Cerebellum (tissue), 4 donors: ENCODE measurements at places on chromosomes 4 and X.

DNA sequence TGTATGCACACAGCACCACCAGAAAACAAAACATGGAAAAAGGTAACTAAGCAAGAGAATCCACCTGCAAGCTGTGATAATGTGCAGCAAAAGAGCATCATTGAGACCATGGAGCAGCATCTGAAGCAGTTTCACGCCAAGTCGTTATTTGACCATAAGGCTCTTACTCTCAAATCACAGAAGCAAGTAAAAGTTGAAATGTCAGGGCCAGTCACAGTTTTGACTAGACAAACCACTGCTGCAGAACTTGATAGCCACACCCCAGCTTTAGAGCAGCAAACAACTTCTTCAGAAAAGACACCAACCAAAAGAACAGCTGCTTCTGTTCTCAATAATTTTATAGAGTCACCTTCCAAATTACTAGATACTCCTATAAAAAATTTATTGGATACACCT is 90.2 kb downstream of the TET2 start:
- no peak for DNase-seq

DNA sequence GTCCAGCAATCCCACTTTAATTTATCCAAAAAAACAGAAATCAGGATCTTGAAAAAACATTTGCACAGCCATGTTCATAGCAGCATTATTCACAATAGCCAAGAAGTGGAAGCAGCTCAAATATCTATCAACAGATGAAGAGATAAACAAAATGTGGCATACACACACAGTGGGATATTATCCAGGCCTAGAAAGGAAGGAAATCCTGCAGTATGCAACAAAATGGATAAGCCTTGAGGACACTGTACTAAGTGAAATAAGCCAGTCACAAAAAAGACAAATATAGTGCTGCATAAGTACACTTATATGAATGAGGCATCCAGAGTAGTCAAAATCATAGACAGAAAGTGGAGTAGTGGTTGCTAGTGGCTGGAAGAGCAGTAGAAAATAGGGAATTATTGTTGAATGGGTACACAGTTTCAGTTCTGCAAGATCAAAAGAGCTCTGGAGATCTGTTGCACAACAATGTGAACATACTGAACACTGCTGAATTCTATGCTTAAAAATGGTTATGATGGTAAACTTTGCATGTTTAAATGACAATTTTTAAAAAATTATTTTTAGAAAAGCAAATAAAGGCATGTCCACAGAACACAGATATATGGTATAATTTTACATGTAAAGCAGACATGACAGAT is 25.6 kb downstream of the CHM start:
- DNase-seq, result no peak

- peak; percentile 90 for DNase-seq
Measured at GRCh38 chrX:54808605-54809483, 1.3 kb downstream of the MAGED2 start.

GRCh38 chr4:11069083-11069482 is 359.6 kb downstream of the HS3ST1 start:
- no peak for DNase-seq

DNA sequence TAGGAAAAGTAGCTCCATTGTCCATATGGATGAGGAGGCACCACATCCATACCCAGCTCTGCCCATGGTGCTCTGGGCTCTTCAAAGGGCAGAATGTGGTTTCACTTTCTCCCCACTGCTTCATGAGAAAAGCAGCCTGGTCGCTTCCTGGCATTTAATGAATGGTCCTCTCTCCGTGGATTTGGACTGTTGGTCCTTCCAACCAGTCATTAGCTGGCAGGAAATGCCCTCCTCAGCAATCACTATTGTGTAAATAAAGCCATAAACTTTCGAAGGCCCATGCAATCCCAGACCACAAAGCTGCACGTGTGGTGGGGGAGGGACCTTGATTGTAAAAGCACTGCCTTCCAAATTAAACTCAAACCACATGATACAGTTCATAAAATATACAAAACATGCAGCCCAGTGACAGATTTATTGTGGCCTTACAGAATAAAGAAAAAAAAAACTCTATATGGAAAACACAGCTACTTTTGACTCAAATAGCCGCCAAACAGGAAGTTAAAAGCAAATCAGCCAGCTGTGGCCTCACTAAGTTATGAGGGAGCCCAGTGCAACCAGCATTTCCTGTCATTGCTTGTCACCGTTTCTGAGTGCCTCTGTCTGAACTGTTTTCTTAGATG is 8.1 kb downstream of the MBNL3 start:
- no peak for DNase-seq

DNA sequence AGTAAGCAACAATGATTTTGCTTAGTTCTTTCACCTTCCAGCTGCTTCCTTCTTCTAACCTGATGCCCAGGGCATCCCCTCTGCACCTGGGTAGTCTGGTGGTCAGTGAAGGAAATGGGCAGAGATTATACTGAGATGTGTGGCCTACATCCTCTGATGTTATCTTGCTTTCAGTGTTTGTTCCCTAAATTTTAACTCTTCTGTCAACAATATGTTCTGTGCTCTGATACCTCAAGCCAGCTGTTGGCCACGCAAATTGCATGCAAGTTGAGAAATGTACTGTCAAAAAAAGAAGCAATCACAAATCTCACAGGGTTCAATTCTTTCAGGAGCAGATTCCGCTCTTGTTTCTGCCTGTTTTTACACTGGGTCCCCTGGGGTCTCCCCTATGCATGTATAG is 73.8 kb downstream of the FBXW7 start:
- DNase-seq, result no peak

- no peak for DNase-seq
Measured at GRCh38 chrX:107773206-107773605, 2.4 kb downstream of the TSC22D3 start.

GRCh38 chr4:181468451-181468850 is 774.8 kb upstream of the TENM3 start:
- no peak for DNase-seq

GRCh38 chr4:142435599-142436235 is 410.4 kb downstream of the INPP4B start:
- DNase-seq, result no peak

DNA sequence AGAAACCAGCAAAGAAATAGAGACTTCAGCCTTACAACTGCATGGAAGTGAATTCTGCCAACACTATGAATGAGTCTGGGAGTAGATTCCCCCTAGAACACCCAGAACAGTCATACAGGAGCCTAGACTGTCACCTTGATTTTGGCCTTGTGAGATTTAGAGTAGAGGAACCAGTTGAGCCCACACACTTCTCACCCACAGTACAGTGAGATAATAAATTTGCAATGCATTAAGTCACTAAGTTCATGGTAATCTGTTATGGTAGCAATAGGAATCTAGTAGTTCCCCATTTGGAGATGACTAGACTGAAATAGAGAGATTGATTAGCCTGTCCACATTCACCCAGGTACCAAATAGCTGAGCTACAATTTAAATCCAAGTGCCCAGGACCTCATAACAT is 59.0 kb downstream of the FAM13A start:
- DNase-seq, result no peak

DNA sequence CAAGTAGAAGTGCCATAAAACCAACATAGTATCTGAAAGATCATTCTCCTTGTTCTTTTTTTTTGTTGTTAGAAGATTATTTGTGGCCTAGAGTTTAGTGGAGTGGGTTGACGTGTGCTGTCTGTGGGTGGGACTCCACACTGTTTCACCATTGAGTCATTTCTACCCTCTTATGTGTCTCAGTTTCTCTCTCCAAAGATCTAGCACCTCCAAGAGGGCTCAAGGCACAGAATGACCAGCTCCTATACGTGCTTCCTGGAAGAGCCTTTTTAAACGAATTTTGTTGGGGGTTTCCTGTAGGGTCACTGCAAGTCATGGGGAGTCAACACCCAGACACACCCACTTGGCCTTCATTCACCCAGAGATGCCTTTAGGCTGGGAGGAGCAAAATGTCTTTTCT is 150.1 kb downstream of the KLF8 start:
- DNase-seq, result no peak

GRCh38 chr4:1979477-1980196 is 29.1 kb downstream of the NELFA start:
- DNase-seq, result no peak

GRCh38 chrX:23907498-23908218 is at the start of the genes APOO and CXorf58:
APOO (minus strand) TSS chrX:23907938; CDS start chrX:23907702, 236 bp downstream.
CXorf58 (plus strand) TSS chrX:23908006; CDS start chrX:23910303, 2,297 bp downstream.
- peak; percentile 88 for DNase-seq

DNA sequence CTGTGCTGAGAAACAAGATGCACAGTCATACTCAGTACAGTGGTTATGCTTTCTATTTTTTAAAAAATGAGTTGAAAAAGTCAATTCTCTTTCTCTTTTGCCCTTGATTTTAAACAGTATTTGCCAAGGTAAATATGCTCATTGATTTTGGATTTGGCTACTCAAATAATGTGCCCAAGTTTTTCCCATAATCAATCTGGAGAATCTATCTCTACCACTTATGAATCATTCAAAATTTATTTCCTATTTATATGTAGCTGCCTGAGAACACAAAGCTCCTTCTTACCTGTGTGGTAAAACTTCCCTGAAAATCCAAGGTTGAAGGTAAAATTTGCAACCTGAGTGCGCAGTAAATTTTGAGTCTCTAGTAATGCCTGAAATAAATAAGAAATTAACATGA is 136.5 kb downstream of the NDST4 start:
- no peak for DNase-seq

GRCh38 chr4:145388043-145388442 is 93.6 kb upstream of the SMAD1 start:
- no peak for DNase-seq

DNA sequence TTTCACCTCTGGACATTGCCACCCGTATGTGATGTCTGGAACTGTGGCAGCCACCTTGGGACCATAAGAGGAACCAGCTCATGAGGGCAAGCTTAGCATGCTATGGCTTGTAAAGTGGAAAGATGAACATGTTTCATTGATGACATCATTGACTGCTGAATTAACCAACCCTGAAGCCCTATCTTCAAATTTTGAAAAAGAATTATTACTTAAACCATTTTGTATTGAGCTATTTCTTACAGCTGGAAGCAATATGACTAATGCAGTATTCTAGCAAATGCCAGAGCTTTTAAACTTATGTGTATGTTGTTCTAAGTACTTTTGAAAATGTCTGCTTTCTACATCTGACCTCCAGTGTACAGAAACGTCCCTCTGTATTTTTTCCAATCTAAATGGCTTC is 18.1 kb downstream of the GUCY2F start:
- no peak for DNase-seq

- no peak for DNase-seq
Measured at GRCh38 chr4:98946359-98946758, 17.4 kb upstream of the EIF4E start.

GRCh38 chrX:40734971-40735324 is 394 bp downstream of the MED14 start:
- DNase-seq, result no peak

DNA sequence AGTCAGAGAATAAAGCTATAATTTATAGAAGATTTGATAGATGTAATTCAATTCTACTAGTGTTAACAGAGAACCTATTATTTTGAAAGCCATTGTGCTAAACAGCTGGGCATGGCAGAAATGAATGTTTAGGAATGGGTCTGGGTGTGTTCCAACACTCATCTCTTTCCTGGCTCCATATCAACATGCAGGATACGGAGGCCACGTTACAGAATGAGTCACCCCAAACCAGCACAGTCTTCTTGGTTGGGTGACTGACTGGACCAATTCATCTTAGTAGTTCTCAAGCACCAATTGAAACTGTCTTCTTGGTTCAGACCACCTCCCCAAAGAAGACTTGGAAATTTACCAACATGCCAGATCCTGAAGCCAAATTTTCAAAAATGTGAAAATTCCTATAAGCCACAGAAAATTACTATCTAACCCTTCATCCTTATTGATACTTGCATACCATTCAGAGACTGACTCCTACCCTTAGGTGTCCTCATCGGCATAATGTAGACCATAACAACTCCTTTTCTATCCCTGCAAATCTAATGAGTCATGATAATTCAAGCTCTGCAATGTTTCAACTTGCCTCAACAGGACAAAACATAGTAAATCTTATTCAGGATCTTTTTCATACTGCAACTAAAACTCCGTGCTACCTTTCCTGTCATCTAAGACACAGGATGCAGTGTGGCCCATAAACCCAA is 52.0 kb upstream of the ATOH1 start:
- no peak for DNase-seq

DNA sequence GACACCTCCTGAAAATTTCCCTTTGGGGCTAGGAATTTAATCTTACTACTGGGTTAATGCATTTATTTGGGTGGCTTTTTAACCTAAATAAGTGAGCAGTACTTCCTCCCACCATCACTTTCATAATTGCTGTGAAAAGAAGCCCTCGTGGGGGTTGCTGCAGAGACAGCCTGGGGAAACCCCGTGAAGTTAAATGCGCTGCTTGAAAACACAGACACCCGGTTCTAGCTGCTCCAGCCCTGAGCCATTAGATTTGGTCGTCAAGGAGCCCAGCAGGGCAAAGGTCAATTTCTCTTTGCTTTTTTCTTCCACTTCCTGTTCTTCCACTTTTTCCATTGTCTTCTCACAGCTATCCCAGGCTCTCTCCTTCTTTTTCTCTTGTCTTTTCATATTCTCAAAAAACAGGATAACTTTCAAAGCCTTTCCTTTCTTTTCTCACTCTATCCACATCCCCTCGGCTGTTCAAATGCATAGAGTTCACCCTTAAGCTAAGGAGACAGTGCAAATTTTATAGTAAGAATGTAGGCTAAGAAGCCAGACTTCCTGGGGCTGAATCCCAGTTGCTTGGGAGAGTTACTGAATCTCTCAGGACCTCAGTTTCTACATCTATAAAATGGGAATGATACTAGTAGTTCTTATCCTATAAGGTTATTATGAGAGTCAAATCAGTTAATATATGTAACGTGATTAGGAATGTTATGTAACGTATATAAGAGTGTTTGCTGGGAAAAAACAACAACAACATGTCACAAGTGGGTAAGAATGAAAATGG is 91.5 kb upstream of the ZNF827 start:
- DNase-seq, result no peak

- DNase-seq, result peak; percentile 5
Measured at GRCh38 chr4:57037982-57038604, 59.4 kb downstream of the POLR2B start.

DNA sequence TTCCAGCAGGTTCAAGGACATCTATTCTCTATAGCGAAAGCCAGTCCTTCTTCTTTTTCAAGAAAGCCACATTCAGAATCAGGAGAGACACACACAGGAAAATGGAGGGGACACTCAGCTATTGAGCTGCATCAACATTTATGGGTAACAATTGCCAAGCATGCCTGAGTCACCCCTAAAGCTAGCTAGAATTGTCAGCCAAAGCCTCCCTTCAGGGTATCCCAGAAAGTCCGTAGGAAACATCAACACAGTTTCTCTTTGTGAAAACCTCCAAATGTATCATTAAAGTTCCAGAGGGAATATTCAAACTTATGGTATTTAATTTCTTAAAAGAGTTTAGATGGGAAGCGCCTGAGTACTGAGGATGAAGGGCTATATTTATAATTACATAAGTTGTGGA is 331.1 kb upstream of the SLC7A11 start:
- DNase-seq, result no peak

DNA sequence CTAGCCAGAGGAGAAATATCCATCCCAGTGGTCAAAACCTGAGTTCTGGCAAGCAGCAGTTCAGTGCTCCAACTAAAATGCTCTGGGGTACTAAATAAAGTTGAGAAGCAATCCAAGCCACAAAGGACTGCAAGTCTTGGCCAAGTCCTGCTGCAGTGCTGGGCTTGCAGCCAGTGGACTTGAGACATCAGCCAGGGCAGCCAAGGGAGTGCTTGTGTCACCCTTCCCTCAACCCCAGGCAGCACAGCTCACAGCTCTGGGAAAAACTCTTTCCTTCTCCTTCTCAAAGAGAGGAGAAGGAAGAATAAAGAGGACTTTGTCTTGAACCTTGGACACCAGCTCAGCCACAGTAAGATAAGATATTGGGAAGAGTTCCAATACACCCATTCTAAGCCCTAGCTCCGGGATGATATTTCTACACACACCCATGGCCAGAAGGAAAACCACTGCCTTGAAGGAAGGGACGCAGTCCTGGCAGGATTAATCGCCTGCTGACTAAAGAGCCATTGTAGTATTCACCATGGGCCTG is 99.8 kb downstream of the PTCHD1 start:
- peak; percentile 4 for DNase-seq
